ENCODE measurements at places on chromosomes 13 and 19. TPM values are rescaled to one million over a fixed set of nuclear protein-coding genes. Genes with fewer than 3 reads are reported as not detected.

KLF5 gene
- total RNA-seq: 4.5 TPM

MYO16 gene
- 0.16 TPM for total RNA-seq

- no peak for DNase-seq
Observed at GRCh38 chr13:46168341-46168740, 13.6 kb downstream of the LCP1 start.

- peak; percentile 9 for DNase-seq
Observed at GRCh38 chr19:44002212-44002565, 568 bp upstream of the ZNF230 start.
